ENCODE measurements at places on chromosomes 11 and 22.

DNA sequence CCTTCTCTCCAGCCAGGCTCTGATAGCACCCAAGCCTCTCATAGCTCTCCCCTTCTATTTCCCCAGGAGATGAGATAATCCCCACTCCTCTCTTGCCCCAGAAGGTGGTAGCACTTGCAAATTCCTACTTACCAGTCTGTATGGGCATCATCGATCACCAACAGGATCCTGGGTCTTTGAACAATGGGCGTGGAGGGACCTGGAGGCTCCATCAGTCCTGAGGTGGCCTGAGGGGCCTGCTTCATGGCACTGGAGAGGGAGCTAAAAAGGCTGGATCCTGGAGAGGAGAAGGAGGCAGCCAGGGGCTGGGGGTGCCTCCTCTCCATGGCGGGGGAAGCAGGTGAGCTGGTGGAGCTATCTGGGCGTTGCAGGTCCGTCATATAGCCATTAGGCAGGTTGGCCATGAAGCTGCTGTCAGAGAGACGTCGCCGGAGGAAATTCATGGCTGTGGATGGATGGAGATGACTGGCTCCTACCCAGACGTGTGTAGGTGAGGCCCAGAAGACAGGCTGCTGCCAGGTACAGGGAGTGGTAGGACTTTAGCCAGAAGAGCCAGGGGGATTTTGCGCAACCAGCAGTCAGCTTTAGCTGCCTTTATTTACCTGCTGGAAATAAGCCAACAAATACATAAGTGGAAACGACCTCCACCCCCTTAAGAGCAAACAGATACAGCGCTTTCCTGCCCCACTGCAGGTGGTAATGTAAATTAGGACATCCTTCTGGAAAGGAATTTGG is 51.8 kb downstream of the SYN3 start:
- no peak for DNase-seq

GRCh38 chr22:32796865-32797573 is 4.5 kb upstream of the TIMP3 start:
- no peak for DNase-seq

- DNase-seq, result no peak
Measured at GRCh38 chr11:62580959-62581715, 7.4 kb upstream of the EEF1G start.

DNA sequence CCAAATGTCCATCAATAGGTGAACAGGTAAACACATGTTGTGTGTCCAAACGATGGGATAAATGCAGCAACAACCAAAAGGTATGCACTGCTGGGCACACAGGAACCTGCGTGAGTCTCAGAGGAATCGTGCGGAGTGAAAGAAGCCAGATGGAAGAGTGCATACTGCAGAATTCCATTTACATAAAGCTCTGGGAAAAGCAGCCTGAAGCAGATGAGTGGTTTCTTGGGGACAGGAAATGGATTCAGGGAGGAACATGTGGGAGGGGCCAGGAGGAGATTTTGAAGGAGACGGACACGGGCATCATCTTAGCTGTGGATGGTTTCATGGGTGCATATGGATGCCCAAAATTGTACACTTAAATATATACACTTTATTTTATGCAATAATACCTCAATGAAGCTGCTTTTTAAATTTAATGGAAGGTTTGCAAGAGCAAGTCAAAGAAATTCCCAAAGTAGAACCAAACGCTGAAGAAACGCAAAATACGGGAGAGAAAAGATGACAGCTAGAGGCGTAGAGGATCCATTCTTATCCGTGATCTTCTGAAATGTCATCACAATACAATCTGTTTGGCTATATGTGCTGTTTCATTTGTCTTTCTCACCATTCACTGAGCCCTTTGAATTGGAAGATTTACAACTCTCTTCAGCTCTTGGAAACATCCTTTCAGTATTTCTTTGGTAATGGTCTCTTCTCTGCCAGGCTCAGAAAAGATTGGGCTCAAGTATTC is 24.5 kb downstream of the ST14 start:
- no peak for DNase-seq

DNA sequence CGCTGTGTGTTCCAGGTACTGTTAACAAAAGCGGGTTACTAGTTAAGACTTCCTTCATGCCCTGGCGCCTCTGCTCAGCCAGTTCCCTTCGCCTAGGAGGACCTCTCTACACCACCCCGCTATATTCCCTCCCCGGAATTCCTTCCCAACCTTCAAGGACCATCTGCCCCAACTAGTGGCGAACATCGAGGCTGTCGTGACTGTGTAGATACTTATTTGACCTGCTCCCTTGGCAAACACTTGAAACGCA is 450 bp upstream of the BCL2L13 start:
- no peak for DNase-seq

DNA sequence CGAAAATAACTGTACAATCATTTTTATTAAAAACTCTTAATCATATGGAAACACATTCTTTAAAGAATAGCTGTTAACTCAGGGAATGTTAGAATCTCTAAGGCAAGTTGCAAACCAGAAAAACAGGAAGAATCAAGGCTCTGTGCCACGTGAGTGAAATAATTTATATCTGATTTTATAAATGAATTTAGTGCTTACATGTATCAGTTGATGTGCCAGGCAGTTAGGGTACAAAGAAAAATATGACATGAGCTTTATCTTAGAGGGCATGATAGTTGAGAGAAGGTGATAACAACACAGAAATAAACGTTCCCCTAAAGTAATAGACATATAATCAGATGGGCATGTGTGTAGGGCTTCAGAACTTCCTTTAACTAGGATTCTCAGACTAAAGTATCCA is 734.5 kb upstream of the CCDC179 start:
- no peak for DNase-seq

DNA sequence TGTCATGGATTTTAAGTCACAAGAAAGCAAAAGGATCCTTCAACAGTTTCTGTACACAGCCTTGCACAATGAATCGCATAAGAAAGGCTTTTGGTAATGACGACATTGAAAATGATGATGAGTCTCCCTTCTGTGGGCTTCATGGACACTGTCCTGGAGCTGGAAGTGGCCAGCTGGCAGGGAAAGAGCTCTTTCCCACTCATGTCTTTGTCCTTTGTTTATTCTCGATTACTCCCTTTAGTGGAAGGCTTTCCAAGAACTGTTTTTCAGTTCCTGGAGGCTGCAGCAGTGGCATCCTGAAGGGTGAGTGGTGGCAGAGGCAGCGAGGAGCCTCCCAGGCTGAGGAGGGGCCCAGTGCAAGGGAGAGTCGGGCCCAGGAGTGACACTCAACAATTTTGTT is 505.2 kb downstream of the NTM start:
- DNase-seq, result no peak

- no peak for DNase-seq
Measured at GRCh38 chr11:24661331-24661730, 164.5 kb downstream of the LUZP2 start.

DNA sequence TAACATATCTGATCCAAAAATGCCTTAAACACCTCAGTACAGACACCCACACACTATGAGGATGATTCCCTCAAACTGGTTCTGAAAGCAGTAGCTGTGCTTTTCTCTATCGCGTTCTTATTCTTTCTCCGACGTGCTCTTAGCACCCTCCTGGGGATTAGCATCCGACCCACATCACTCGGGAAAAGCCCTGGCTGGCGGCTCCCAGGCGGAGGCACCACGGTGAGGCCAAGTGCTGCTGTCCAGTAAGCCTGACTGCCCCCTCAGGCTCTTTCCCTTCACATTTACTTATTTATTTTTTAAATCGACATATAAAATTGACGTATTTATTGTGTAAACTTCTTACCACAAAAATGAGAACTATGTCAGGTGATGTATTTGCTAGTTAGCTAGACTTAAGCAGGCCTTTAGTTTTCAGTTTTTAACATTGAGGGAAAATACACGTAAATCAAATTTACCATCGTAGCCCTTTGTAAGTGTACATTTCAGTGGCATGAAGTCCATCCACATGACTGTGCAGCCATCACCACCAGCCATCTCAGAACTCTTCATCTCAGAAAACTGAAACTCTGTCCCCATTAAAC is 19.2 kb downstream of the TBX1 start:
- DNase-seq, result no peak

- no peak for DNase-seq
Measured at GRCh38 chr11:40537734-40538133, 921.7 kb downstream of the LRRC4C start.

DNA sequence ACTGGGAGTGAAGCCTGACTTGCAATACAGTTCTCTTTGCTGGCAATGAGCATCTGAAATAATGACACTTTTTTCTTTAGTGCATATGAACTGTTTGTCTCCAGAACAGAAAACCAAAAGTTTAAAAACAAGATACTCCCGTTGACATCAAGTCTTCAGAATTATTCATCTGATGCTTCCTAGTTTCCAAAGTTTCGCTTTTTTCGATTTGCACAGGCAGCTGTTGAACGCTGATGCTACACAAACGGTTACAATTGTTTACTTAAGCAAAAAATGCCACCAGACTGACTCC is 612 bp upstream of the BIRC2 start:
- DNase-seq, result no peak

DNA sequence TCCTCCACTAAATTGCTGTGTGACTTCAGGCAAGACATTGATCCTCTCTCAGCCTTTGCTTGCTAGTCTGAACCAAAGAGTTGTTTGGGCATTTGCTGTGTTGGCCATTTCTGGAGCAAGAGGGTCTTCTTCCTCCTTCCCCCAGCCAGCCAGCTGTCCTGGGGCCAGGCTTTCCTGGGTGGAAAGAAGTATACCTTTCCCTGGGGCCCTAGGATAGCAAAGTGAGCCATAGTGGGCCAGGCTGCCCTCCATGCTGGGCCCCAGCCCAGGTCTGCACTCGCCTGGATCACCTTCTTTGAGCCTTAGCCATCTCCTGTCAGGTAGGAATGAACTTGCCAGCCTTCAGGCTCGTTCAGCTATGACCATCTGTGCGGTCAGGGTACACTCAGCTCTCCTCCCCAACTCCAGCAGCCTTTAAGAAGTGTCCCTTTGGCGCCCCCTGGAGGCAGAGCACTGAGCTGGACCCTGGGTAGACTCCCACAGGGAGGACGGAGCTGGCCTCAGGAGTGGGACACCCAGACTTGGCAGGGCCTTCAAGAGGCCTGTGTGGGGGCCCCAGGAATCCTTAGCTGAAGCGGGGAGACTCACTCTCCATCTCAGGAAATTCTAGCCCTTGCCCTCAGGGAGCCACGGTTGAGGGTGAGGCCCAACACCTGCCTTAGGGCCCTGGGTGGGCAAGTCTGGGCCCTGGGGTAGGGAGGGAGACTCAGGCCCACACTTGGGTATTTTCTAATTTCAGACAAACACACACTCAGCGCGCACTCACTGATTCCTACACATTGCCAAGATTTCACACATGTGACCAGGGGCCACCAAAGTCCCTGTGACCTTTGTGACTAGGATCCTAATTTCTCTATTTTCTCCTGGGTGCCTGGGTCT is 35.6 kb upstream of the TPBGL start:
- DNase-seq, result no peak

DNA sequence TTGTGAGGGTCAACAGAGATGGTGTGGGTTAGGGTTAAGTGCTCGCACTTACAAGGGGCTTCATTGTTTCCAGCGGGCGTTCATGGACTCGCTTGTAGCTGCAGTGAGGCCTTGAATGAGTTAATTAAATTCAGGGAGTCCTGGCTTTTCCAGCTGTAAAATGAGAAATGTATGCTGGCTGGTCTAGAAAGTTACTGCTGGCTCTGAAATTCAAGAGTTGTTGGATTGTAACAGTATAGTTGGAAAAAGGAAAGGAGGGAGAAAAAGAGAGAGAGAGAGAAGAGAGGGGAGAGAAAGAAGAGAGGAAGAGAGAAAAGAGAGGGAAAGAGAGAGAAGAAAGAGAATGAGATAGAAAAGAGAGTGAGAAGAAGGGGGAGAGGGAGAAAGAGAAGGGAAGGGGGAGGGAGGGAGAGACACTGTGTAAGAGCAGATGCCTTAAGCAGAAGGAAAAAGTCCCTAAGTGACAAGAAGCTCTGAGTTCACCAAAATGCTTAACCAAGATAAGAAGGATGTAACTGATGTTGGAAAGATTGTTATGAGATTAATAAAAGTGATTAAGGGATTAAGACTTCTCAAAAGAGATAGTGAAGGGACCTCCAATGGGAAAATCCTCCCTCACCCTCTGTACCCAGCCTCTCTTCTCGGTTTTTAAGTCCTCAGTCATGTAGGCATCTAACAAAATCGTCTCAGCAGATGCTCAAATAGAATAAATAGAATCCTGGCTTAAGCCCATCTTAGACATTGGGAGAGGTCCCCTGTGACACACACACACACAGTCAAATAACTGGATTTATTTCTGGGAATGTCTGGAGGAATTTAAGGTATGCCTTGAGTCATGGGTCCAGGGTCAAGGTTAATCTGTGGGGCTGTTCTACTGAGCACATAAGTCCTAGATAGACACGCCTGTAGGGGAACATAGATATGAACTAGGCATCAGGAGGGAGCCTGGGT is 477.9 kb downstream of the MIAT start:
- no peak for DNase-seq

- no peak for DNase-seq
Measured at GRCh38 chr11:68457898-68458249, 2.7 kb upstream of the PPP6R3 start.

DNA sequence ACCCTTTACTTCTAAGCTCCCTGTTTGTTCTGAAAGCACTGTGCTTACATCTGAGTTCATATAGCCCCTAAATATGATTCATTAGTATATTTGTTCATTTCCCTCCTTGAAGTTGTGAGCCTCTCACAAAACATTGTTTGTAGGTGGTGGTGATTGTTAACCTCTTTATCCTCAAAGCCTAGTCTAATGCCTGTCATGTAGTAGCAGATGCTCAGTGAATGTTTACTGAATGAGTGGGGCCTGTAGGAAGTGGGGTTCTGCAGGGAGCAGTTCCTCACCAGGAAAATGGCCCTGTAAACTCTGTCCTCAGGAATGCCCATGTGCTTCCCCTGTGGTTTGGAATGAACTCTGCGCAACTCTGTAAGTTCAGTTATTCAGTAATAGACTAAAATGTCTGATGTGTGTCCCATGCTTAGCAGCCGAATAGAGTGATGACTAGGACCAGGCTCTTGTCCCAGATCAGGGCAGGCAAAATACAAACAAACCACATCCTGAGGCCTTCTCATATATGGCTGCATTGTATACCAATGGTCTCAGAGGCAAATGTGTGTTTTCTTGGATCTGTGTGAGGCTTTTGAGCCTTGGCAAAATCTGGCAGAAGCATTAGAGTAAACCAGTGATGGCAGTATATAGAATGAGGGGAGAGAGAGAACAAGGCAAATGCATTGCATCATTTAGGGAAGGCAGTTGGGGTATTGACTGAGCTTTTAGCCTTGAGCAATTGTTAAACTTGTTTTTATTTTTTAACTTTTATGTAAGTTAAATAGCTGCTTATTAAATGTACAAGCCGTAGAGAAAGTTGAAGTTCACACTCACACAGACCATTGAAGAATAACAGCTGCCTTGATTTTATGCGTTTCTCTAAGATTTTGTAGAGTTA is 91.4 kb upstream of the BIRC3 start:
- no peak for DNase-seq

DNA sequence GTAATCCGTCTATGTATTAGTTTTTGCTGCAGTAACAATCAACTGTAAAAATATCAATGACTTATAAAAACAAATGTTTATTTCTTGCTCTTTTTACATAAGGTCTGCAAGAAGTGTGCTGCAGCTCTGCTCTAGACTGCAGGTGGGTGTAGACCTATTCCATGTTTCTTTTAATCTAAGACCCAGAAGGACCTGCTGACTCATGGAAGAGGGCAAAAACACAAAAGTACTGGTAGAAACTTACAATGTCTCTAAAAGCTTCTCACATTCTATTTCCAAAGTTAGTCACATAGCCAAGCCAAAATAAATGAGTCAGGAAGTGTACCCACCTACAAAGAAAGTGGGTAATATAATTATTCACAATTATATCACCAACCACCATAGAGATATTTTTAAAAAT is 435.9 kb upstream of the FAT3 start:
- DNase-seq, result no peak

- no peak for DNase-seq
Measured at GRCh38 chr11:118606157-118606843, 1.1 kb upstream of the PHLDB1 start.
